ENCODE measurements at places on chromosomes 11 and 22. TPM values are rescaled to one million over a fixed set of nuclear protein-coding genes. Genes with fewer than 3 reads are reported as not detected.

Gene HDAC10
- total RNA-seq = 52.1 TPM

Gene CAPN5
- total RNA-seq = 1.1 TPM

Gene FOSL1
- 18.8 TPM for total RNA-seq

Gene SYT8
- total RNA-seq = not detected

Gene PLEKHA7
- 6.5 TPM for total RNA-seq

Gene APOBEC3B
- total RNA-seq = 27.1 TPM

Gene LMO2
- total RNA-seq = not detected

Gene OR2AG2
- 0.19 TPM for total RNA-seq

Gene PTPRCAP
- 94.5 TPM for total RNA-seq

Gene HPX
- total RNA-seq = 1.6 TPM

Gene POLR2F
- total RNA-seq = 43.4 TPM

Gene BUD13
- total RNA-seq = 32.8 TPM

Gene GRAP2
- 56.4 TPM for total RNA-seq

Gene ANKK1
- 0.79 TPM for total RNA-seq

Gene C11orf87
- not detected for total RNA-seq

Gene POU2AF3
- not detected for total RNA-seq

Gene PHETA2
- 3.8 TPM for total RNA-seq

Gene SCN2B
- not detected for total RNA-seq

Gene TRPC6
- not detected for total RNA-seq

Gene NXPE2
- not detected for total RNA-seq

Gene SLC22A6
- not detected for total RNA-seq

Gene HSPB2
- total RNA-seq = 0.19 TPM

Gene CHRNA10
- 1.9 TPM for total RNA-seq

Gene KRTAP5-10
- not detected for total RNA-seq

Gene RTN4R
- total RNA-seq = 1.5 TPM

Gene OR6T1
- total RNA-seq = not detected

Gene OR51A2
- total RNA-seq = not detected

Gene SNU13
- total RNA-seq = 187 TPM

Gene GDPD5
- 16.9 TPM for total RNA-seq

Gene FREY1
- 1.3 TPM for total RNA-seq

Gene HBG1
- total RNA-seq = not detected

Gene KRTAP5-7
- not detected for total RNA-seq

Gene MCM5
- total RNA-seq = 370 TPM

Gene PTS
- total RNA-seq = 28.9 TPM

Gene C22orf31
- not detected for total RNA-seq

Measured in activated T-cell treated with anti-CD3 and anti-CD28 coated beads, Interleukin-2, amount 50 U/mL, for 72 hours (primary cell).